ENCODE measurements at places on chromosomes 13 and 19.

DNA sequence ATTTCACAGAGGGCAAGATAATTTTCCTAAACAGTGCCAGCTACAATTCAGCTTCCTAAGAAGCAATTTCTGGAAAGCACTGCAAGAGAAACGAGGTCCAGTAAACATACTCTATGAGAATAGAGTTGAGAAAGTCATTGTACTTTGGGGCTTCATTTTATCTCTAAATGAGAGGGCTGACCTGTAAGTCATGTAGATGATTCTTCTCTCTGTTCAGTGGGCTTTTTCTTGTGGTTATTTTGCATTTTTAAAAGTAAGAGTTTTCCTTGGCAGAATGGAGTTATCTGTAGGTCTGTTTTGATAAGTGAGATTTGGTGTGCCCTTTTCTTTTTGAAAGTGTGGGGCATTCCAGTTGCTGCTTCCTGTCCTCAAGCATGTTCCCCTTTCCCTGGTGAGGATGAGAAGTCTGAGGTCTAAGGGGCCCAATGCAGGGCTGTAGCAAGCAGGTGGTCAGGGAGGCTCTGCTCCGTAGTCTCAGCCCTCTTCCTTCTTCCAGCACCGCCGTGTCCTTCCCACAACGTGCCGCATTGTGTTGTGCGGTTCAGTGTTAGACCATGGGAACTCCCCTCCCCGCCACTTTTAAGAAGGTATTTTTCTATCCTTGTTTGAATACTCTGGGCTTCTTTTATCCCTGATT lies 86.3 kb downstream of the ARHGEF7 start:
- no peak for DNase-seq

DNA sequence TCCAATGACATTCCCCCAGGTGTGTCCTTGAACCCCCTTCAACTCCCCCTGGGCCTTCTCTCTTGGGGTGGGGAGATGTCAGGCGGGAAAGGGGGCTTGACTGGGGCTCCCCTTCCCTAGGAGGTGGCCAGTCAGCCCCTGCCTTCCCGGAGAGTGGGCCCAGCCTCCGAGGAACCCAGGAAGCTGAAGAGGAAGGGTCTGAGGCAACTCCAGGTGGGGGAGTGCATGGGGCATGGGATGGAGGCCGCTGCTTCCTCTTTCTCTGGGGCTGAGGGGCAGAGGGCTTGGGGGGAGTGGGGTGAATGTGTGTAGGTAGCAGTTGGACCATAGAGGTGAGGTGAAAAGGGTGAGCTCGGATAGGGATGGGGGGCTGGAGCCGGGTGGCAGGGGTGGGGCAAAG lies 2.7 kb upstream of the INAFM1 start:
- no peak for DNase-seq

DNA sequence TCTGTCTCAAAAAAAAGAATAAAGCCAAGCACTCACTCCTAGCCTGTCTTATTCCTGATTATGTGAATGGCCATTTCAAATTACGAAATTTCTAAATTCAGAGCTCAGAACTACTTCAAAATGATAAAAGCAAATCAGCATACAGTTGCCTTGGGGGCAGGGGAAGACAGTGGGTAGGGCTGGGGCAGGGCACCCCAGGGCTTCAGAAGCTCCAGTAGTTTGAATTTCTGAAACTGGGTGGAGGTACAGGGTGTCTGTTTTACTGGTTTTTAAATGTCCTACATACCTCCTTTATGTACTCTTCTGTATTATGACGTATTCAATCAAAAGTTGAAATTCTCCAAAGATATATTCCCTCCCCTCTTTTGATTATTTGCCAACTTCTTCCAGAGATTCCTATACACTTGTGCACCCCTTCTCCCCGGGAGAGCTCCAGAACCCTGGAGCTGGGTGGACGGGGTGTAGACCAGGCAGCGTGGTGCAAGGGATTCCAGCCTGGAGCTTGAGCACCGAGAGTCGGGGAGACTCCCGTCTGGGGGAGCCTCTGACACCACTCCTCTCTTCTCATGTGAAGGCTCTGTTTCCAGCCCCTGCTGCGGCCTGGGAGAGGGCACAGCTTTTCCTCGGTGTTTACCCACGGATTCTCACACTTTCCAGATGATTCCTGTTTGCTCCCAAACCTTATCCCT lies 84.7 kb upstream of the GPR183 start:
- no peak for DNase-seq

DNA sequence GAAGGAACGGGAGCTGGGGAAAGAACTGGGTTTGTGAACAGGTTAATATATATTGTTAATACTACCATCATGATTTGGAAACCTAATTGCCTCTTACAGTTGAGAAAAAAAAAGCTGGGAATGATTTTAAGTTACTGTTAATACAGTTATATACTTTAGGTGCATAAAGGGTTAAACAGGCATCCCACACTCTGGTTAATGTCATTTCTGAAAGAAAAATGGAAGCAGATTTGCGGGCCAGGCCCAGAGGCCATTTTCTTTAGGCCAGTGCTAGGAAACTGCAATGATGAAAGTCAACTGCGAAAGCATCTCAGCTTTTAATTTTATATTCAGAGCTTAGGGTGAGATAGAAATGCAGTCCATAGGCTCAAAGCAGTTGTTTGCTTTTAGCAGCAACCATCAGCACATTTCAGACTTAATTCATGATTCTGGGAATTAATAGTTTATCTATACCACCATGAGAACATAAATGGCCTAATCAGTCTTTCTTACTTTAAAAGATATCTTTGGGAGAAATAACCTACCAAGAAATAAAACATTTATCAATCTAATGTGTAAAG lies 592.8 kb downstream of the GPC6 start:
- no peak for DNase-seq

DNA sequence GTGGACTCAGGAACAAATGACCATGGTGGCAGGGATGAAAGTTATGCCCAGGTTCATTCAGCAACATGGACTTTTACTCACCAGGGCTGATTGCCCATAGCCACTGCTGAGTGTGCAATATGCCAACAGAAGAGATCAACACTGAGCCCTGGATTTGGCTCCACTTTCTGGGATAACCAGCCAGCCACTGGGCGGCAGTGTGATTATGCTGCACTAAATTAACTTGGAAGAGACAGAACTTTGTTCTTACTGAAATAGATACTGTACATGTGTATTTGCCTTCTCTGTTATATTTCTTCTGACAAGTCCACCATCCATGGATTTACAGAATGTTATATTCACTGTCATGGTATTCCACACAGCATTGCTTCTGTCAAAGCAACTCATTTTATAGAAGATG lies 257.4 kb downstream of the TDRD3 start:
- no peak for DNase-seq

- no peak for DNase-seq
Measured at GRCh38 chr19:35264268-35265125, 4.3 kb upstream of the USF2 start.

DNA sequence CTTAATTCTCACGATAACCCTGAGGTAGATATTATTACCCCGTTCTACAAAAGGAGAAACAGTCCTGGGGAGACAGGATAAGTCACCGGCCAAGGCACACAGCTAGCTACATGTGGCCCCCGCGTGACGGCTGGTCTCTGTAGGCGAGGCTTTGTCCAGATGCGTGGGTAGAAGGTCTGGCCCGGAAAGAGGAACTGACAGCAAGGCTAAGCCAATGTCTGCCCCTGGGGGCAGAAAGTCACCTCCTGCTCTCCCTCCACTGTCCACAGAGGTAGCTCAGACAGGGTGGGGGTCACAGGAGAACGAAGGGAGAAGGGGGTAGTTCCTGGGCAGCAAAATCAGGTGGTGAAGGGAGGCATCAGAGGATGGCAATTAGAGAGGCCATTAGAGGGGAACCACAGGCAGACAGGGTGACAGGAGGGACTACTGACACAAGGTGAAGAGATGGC lies 1.8 kb downstream of the APOC4 start:
- no peak for DNase-seq

- DNase-seq = no peak
Measured at GRCh38 chr13:94950303-94950702, 238.0 kb upstream of the SOX21 start.
